ENCODE measurements at places on chromosomes 16 and 17.
A peak's percentile ranks its signal among the peaks of the same experiment; 100 is the strongest.

DNA sequence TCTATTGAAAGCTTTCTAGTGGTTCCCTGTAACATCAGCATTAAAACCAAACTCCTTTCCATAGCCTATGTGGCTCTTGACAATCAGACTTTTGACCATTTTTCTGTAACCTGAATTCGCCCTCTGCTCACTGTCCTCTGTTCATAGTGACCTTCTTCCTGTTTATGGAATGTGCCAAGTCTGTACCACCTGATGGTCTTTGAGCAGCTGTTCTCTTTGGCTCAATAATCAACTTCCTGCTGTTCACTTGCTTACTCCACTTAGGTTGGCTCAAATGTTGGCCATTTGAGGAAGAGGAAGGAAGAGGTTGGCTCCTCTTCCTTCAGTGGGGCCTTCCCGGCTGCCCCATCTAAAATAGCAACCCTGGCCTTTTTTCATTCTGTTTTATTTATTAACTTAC is 251.5 kb downstream of the CA10 start:
- no peak overlapping the region for H3K27ac ChIP-seq
- no peak for DNase-seq
- no peaks in the 10 kb centered on the region for H3K27me3 ChIP-seq
- H3K4me3 ChIP-seq: no peak overlapping the region
- no peaks in the 10 kb centered on the region for H3K36me3 ChIP-seq

DNA sequence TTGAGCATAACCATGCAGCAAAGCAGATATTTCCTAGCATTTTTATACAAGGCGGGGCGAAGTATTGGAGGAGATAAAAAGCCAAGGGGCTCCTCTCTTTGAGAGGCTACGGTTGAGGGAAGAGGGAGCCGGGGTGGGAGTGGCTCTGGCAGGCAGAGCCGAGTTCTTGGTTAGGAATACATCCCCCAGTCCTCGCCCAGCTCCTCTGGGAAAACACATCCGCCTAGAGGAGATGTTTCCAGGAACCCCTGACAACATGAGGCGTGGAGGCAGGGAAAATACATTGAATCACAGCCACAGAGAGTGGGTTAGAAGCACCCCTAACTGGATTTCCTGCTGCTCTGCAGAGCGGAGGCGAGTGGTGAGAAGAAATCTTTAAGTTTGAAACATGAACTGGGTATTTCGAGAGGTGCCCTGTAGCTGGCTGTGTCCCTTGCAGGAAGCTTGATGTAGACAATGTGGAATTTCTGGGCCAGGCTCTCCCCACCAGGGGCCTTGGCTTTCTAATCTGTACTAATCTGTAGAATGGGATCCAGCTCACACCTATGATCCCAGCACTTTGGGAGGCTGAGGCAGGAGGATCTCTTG is 27.3 kb downstream of the TTYH2 start:
- H3K27me3 ChIP-seq: no peaks in the 10 kb centered on the region
- no peak overlapping the region for H3K27ac ChIP-seq
- H3K4me1 ChIP-seq: no peaks in the 10 kb centered on the region
- H3K4me3 ChIP-seq: no peak overlapping the region
- no peak for DNase-seq

- DNase-seq: peak; percentile 81
- no peak within 1 kb of the TSS for H3K27ac ChIP-seq
- H3K27me3 ChIP-seq: no peaks in the 10 kb centered on the region
- peaks cover 13% of the 10 kb centered on the region for H3K36me3 ChIP-seq
- H3K4me1 ChIP-seq: peaks cover 21% of the 10 kb centered on the region
Measured at GRCh38 chr17:40177275-40177874, at the start of gene RAPGEFL1. Gene RAPGEFL1 (plus strand): TSS chr17:40177470. CDS start chr17:40177862, 392 bp downstream.

GRCh38 chr16:65932350-65933072 is 434.0 kb upstream of the CDH5 start:
- DNase-seq: no peak
- H3K27ac ChIP-seq: no peak overlapping the region
- no peaks in the 10 kb centered on the region for H3K27me3 ChIP-seq
- no peaks in the 10 kb centered on the region for H3K4me1 ChIP-seq

DNA sequence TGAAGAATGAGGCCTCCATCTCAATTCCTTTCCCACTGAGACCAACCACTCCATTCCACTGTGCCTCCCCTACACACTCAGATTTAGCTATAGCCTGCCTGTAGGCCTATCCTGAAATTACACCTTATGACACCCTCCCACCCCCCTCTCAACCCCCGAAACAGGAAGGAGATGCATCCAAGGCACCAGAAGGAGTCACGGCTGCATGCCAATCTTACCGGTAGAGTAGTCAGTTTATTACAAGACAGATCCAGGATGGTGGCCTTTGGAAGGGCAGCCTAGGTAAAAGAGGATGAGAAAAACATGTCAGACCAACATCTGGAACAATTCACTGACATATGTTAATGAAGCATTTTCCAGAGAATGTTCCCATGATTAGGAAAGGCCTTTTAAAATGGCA is 2.6 kb downstream of the LRRC59 start:
- H3K36me3 ChIP-seq: peaks cover 53% of the 10 kb centered on the region
- H3K4me1 ChIP-seq: peaks cover 28% of the 10 kb centered on the region
- no peaks in the 10 kb centered on the region for H3K27me3 ChIP-seq
- no peak overlapping the region for H3K4me3 ChIP-seq
- no peak for DNase-seq

- peak; percentile 70 for DNase-seq
- peaks cover 9% of the 10 kb centered on the region for H3K36me3 ChIP-seq
- H3K4me1 ChIP-seq: peaks cover 6% of the 10 kb centered on the region
Measured at GRCh38 chr17:7589204-7589868, 558 bp downstream of the SOX15 start.

GRCh38 chr16:9404811-9405210 is 313.4 kb downstream of the HAPSTR1 start:
- H3K4me1 ChIP-seq: no peaks in the 10 kb centered on the region
- H3K4me3 ChIP-seq: no peak overlapping the region
- no peaks in the 10 kb centered on the region for H3K36me3 ChIP-seq
- H3K27ac ChIP-seq: no peak overlapping the region
- no peaks in the 10 kb centered on the region for H3K27me3 ChIP-seq
- no peak for DNase-seq

DNA sequence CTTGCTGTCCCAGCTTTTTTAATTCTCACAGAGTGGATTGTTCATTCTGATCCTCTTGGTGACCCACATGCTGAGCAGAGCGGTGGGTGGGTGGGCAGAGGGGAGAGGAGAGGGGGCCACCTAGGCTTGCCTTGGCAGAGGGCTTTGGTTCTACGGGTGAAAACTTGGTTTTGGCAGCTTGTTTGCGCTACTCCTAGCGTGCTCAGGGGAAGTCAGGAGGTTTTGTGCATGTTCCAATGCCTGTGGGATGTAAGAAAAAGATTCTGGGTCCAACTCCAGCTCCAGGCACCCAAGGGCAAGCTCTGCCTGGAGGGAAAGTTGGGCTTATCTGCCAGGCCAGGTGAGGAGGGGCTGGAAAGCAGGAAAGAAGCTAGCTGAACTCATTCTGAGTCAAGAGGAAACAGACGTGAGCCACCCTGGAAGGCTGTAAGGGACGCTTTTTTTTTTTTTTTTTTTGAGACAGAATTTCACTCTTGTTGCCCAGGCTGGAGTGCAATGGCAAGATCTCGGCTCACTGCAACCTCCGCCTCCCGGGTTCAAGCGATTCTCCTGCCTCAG is 169.1 kb downstream of the WSCD1 start:
- H3K4me3 ChIP-seq: no peak overlapping the region
- no peak for DNase-seq
- no peaks in the 10 kb centered on the region for H3K36me3 ChIP-seq

GRCh38 chr17:82949984-82950383 is 110.2 kb upstream of the ZNF750 start:
- peaks cover 3% of the 10 kb centered on the region for H3K36me3 ChIP-seq
- no peaks in the 10 kb centered on the region for H3K27me3 ChIP-seq
- no peaks in the 10 kb centered on the region for H3K4me1 ChIP-seq
- H3K4me3 ChIP-seq: no peak overlapping the region
- no peak for DNase-seq

GRCh38 chr16:16048904-16049582 is 99.6 kb downstream of the ABCC1 start:
- peaks cover 87% of the 10 kb centered on the region for H3K36me3 ChIP-seq
- H3K4me3 ChIP-seq: no peak overlapping the region
- no peaks in the 10 kb centered on the region for H3K4me1 ChIP-seq
- no peak for DNase-seq
- H3K27ac ChIP-seq: no peak overlapping the region

DNA sequence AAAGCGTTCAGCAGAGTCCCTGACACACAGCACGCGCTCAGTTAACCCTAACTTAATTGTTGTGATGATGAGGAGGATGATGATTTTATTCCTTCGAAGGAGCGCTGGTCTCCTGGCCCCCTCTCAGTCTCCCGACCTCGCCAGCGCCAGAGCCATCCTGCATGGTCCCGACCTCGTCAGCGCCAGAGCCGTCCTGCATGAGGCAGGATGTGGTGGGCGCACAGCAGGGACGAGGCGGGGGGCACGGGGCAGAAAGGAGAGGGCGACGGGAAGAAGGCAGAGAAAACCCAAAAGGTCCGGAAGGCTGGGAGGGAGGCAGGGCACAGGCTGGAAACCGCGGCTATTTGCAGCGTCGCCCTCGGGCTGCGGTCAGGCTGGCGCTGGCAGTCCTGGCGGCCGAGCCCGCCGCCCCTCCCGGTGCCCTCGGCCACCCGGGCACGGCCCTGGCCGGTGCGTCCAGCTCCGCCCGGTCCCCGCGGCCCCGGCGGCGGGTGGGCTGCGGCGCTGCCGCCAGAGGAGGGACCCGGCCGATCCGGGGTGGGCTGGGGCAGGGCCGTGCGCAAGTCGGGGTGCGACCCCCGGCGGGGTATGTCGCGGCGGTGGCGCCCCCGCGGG is 3.0 kb upstream of the TAC4 start:
- peaks cover 7% of the 10 kb centered on the region for H3K36me3 ChIP-seq
- H3K4me1 ChIP-seq: no peaks in the 10 kb centered on the region
- no peak for DNase-seq
- peak overlapping the region; percentile 26 for H3K27ac ChIP-seq

DNA sequence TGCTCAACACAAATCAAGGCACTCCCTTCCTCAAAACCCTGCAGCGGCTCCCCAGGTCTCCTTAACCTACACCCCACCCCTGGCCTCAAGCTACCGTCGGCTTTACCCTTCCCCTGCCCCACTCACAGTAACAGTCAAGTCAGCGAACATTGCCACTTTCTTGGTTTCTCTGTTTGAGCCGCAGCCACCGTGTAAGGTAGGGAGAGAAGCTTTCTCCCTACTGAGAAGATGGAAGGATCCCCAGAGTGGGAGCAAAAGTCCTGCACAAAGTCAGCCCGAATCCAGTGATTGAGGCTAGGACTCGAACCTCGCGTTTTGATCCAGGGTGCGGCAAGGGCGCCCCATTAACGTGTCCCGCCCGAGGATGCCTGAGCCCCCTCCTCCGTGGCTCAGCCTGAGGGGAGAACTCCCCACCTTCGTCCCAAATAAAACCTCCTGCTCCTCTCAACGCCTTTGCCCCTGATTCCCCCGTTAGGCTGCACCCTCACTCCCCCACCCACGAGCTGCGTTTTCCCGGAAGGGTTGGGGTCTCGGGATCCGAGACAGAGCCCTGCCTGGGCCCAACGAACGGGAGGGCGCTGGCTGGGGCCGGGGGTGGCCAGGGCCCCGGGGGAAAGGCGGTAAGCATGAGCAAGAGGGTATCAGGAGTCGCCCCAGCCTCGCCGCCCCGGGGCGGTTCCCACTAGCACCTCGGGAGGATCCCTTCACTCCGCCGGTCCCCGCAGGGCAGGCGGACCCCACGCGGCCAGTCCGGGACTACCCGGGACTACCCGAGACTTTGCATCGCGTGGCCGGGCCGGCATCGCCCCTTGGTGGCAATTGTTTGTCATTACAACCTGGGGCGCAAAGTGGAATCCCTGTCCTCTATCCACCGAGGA is 9.9 kb upstream of the NAGS start:
- H3K4me1 ChIP-seq: peaks cover 9% of the 10 kb centered on the region
- DNase-seq: peak; percentile 46
- no peak overlapping the region for H3K27ac ChIP-seq
- H3K36me3 ChIP-seq: no peaks in the 10 kb centered on the region
- H3K27me3 ChIP-seq: peaks cover 48% of the 10 kb centered on the region
- H3K4me3 ChIP-seq: peak overlapping the region; percentile 26

DNA sequence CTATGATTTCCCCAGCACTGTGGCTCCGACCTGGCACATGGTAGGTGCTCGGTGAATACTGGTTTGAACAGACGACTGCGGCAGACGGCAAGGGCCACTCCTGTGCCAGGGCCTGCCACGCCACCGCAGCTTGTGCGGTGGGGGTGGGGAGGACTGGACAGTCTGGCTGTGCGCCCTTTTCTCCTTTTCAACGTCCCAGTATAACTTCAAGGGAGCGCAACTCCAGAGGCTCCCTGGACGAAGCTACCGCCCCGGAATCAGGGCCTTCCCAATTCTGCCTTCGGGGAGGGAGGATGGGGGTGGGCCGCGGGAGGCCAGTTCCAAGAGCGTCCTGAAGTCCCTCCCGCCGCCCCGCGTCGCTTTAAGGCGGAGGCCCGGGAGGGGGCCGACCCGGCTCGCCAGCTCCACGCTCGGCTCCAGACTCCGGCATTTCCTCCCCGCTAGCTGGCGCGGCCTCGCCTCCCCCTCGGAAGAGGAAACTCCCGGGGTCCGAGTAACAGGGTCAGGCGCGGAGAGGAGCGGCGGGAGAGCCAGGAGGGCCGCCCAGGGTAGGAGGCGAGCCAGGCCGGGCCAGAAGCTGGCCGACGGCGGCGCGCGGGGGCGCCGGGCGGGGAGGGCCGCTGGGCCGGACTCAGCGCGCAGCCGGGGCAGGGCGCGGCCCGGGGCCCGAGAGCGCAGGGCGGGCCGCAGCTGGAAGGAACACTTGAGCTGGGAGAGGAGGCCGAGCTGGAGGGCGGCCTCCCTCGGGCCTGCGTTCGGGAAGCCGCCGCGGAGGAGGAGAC is at the start of gene ITPRIPL2:
TSS of gene ITPRIPL2 (plus strand) at position 388 of the 782 bp plus-strand sequence. CDS start 498 bp downstream, outside the sequence.
- no peak within 1 kb of the TSS for H3K27ac ChIP-seq
- no peaks in the 10 kb centered on the region for H3K4me1 ChIP-seq
- H3K36me3 ChIP-seq: no peaks in the 10 kb centered on the region

DNA sequence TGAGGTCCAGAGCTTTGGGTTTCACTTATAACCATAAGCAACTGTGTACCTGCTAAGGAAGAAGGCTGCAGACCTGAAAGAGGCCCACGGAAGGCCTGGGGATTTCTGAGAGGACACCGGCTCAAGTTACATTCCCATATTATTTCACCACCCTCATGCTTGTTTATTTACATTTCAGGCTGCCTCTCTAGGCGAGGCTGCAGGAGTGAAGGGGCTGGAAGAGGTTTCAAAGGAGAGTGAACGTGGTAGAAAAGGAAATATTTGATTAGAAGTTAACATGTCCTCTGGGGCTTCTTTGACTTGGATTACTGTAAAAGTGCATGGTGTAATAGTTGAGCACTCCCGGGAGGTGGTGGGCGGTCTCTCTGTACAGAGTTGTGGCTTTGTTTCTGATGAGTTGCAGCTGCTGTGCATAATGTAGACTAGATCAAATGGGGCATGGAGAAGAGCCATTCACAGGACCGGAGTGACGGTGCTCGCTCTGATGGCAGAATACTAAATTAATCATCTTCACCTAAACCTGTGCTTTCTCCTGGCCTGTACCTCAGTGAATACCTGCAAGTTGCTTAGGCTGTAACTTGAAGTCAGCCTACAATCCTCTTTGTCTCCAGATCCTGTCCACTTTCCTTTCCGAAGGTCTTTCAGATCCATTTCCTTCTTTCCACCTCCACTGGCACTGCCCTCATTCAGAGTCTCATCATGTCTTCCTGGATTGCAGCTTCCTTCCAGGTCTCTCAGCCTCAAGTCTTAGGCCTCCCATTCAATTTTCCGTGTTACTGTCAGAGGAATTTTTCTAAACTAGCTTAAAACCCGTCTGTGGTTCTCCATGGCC is 1.9 kb upstream of the CPD start:
- H3K27me3 ChIP-seq: no peaks in the 10 kb centered on the region
- DNase-seq: no peak
- H3K36me3 ChIP-seq: no peaks in the 10 kb centered on the region
- peak overlapping the region; percentile 88 for H3K27ac ChIP-seq

GRCh38 chr16:721765-722540 is 1.0 kb downstream of the ANTKMT start:
- no peaks in the 10 kb centered on the region for H3K27me3 ChIP-seq
- H3K36me3 ChIP-seq: no peaks in the 10 kb centered on the region
- H3K27ac ChIP-seq: peak overlapping the region; percentile 69
- H3K4me3 ChIP-seq: peak overlapping the region; percentile 18

All from T-cell (primary cell).